Upper lobe of left lung (tissue), 6 donors: ENCODE measurements at places on chromosomes 6 and 20.

DNA sequence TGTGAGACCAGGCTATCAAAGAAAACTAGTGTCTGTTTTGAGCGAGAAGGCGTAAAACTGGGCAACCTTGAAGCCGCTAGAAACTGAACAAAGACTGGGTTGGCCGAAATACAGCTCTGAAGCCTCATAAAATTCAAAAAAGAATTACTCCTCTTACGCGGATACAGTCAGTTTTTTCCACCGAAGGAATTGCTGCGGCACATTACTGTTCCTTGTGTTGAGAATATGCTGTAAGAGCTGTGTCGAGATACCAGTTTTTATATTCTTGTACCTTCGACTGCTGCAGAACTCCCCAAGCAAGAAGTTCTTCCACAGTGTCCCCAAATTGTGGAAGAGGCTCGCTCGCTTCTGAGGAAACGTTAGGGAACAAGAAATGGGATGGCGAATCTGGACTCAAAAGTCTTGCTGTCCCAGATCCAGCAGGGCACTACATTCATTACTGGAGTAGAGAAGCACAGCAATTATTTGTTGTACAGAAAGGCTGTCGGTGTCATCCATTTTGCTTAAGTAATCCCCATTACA, 523 bp upstream of the COX7A2 start:
- no peak for DNase-seq

- DNase-seq, result no peak
Observed at GRCh38 chr20:62168061-62168460, 14.8 kb upstream of the MTG2 start.

DNA sequence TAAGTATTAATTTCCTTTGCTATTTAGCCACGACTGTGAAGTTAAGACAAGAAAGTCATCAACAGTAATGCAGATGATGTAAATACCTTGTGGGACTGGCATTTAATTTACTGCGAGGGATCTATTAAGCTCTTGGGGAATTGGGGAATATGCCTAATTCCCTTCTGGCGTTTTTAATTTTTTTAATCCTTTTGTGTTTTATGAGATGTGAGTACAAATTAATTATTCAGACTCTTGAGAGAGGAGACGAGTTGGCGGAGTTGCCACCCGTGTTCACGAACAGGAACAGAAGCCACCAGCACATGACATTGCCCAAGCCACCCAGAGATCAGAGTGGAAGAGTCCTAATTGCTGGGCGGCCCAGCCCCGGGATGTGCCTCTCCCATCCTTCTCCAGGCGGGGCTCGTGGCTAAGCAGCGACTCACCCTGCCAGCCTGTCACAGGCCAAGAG, 533 bp upstream of the CRYBG1 start:
- DNase-seq, result no peak

- DNase-seq, result no peak
Observed at GRCh38 chr6:27281105-27281539, 31.0 kb downstream of the POM121L2 start.

- no peak for DNase-seq
Observed at GRCh38 chr20:62029296-62029695, 36.4 kb downstream of the TAF4 start.

- no peak for DNase-seq
Observed at GRCh38 chr6:48113130-48113529, 2.1 kb upstream of the PTCHD4 start.

DNA sequence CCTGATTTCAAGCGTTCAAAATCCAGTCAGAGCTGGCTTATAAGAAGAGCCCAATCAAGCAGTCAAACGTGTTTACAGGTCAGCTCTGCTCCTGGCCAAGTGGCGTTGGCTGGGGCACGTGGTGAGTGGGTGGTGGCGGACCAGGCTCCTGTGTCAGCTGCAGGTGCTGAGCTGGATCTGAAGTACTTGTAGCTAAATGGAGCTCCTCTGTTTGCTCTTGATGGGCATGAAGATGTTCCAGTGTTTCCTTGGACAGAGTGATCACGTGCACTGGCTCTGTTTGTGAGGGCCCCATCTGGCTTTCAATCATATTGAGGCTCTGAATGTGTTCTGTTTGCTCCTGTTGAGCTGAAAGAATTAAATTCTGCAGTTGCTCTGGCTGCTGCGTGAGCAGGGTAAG, 10.2 kb upstream of the MICAL1 start:
- peak; percentile 92 for DNase-seq

- DNase-seq, result peak; percentile 49
Observed at GRCh38 chr6:166106076-166106686, 61.5 kb downstream of the TBXT start.

- no peak for DNase-seq
Observed at GRCh38 chr6:165800337-165800736, 137.3 kb upstream of the PDE10A start.

- no peak for DNase-seq
Observed at GRCh38 chr6:92415656-92416055, 1003.7 kb downstream of the EPHA7 start.

DNA sequence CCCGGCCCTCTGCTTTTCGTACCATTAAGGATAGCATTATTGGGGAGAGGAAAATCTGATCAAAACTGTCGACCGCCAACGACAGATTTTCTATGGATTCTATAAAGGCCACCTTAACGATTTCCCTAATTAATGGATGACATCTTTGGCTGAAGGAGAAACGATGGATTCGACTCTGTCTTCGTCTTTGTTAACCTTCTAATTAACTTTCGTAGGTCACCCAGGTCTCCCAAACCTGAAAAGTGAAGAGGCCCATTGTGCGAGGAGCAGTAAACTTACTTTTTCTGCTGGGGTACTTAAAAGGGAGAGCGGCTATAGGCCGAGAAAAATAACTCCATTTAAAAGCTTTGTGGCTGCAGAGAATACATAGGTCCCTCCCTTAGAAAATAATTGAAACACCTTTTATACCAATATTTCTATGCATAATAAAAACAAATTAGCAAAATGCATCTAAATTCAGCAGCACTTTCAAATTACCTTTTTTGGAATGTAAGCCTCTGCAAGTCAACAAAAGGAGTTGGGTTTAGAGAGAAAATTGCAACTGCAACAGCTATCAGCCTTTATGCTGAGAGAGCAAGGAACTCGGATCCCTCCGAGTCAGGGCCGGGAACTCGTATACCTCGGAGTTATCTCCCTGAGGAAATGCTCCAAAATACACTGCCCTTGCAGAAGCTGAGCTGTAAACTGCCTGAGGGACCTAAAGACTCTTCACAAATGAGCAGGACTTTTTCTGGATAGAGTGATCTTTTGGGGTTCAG, 31.4 kb upstream of the NR2E1 start:
- DNase-seq, result no peak

DNA sequence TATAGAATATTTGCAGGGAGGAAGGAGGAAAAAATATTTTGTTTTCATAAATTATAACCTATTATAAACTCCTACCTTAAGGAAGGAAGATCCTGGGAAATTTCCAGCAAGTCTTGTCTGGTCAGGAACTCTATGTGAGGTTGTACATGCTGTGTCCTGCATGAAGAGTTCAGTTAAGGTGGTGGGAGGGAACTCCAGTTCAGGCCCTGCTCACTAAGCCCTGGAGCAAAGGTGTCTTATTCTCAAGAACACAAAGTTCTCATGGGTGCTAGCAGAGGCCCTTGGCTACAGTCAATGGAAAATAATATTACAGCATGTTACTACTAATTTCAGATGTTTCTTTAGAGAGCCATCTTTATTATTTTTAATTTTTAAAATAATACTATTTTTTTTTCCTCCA, 3.8 kb upstream of the OGFRL1 start:
- DNase-seq, result no peak

DNA sequence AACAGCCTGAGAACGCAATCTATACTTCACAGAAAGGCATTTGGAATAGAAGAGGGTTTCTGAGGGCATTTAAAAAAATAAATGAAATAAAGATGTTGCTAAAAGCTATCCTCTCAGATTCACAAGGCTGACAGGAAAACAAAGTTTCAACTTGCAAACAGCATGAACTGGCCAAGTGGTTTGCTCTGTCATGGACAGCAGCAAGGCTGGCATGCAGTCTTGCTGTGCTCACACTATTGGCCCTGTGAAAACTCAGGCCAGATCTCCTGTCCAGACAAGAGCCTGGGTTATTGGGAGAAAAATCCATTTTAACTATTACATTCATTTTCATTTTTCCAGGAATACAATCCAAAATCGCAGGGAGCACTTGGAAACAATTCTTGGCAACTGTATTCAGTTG, 506.2 kb upstream of the SLC35B3 start:
- DNase-seq, result no peak

DNA sequence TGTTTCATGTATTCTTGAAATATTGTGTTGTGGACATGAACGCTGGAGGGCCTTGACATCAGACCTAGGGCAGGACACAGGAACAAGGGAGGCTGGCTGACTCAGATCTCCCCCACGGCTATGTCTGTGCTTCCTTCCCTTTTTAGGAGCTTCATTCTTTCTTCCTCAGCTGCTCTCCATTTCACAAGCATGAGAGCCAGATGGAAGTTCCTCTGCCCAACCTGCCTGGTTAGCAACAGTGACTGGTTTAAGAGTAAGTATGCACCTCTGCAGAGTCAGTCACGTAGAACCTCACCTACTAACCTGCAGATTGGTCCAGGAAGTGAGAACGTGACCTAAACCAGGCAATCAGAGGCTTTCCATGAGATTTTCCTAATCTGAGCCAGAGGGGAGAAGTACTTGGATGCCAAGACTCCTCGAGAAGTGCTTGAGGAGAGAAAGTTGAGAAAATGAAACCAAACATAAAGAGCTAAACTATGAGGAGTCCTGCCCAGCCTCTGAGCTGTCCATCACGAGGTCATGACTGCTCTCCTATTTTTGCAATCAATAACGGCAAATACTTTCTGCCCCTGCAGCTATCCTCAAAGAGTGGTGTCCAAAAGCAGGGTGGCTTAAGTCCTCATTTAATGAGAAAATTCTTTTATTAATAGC, 465.2 kb upstream of the CITED2 start:
- DNase-seq, result no peak

GRCh38 chr20:17524560-17524959, 6.6 kb downstream of the BFSP1 start:
- DNase-seq, result no peak

DNA sequence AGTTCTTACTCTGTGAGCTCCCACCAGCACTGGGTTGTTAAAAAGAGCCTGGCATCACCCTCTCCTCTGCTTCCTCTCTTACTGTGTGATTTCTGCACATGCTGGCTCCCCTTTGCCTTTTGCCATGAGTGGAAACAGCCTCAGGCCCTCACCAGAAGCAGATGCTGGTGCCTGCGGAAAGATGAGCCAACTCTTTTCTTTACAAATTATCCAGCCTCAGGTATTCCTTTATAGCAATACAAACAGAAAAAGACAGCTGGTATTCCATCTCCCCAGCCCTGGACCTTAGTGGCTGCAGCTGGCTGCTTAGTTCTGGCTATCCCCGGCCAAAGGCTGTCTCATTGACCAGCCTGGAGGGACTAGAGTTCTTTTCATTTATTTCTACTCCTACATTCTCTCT, 129.1 kb downstream of the IMPG1 start:
- no peak for DNase-seq

- DNase-seq, result no peak
Observed at GRCh38 chr20:45611054-45611453, 18.5 kb upstream of the WFDC10A start.

DNA sequence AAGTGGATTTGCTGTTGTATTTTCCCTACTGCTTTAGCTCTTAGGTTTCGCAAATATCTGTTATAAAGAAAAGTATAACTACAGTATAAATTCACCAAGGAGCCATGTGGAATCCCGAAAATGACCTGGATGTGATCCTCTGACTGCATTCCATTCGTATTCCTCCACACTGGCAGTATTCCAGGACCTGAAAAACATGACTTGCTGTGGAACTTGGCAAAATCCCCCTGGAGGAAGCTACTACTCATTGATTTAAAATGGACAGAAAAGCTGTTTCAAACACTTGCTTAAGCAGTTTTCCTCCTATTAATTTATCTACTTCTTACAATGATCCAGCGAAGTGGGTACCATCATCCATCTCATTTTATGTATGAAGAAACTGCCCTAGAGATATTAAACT, 13.3 kb upstream of the ENPP5 start:
- DNase-seq, result no peak

- DNase-seq, result no peak
Observed at GRCh38 chr6:161407581-161407980, 133.7 kb upstream of the AGPAT4 start.

- DNase-seq, result no peak
Observed at GRCh38 chr6:105651969-105652368, 249.1 kb upstream of the PREP start.

DNA sequence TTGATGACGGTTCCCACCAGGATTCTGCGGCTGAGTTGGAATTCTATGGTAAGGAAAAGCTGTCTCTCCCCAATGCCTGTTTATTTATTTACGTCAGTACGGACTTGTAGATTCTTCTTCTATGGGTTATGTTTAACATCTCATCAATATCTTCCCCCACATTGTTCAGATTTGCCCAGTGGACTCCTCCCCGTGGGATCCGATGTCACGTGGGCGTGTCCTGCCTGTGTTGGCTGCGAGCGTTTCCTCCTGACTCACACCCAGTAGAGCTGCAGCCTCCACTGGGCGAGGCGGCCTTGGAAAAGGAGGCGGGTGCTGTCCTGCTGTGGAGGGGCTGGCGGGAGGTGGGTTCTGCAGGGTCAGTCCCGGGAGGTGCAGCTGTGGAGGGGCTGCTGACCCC, 46.8 kb upstream of the SLCO4A1 start:
- peak; percentile 53 for DNase-seq

DNA sequence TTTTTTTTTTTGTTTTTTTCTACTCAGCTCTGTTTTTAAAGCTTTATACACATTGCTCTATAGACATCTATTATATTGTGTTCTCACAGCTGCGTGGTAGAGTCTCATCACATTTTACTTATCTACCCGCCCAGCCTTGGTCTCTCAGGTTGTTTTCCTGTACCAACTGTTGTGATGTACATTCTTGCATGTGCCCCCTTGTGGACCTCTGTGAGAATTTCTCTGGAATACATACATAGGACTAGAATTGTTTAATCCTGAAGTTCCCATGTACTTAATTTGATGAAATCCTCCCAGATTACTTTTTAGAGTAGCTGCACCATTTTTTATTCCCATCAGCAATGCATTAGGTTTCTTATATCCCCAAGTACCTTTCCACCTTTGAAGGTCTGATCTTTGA, 40.4 kb upstream of the TINAG start:
- peak; percentile 22 for DNase-seq

- no peak for DNase-seq
Observed at GRCh38 chr6:25054469-25054868, 118.7 kb upstream of the RIPOR2 start.

DNA sequence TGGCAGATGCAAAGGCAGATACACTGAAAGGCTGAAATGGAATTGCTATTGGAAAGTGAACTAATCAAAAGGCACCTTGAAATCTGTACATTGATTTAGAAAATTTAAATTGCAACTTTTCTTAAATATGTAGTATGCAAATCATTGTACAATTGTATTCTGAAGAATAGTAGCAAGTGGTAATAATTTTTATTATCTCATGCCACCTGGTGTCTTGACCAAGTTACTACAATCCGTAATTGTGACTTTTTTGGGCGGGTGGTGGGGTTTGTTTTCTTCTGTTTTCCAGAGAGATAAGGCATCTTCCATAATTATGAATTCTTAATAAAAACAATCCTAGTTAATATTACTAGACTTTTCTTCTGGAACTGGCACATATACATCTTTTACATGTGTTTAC, 12.5 kb upstream of the BCKDHB start:
- no peak for DNase-seq

DNA sequence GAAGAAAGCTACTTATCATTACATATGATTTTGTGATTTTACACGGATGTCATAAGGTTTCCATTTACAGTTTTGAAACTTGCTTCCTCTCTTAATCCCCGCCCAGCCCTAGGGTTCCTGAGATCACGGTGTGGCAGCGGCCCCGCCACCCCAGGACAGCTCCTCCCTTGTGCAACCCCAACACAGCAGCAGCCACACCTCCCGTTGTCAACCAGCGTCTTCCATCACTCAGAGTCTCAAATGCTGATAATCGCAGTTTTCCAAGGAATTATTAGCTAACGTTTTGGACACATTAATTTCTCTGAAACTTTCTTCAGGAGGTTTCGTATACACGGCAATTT, 204.8 kb downstream of the THBS2 start:
- no peak for DNase-seq
